ENCODE measurements at places on chromosomes 3 and 15.

GRCh38 chr15:35545316-35545823 is 595 bp downstream of the DPH6 start:
- peak; percentile 72 for DNase-seq

- no peak for DNase-seq
These were observed 124.8 kb downstream of the NEK10 start for GRCh38 chr3:27244374-27244773.

DNA sequence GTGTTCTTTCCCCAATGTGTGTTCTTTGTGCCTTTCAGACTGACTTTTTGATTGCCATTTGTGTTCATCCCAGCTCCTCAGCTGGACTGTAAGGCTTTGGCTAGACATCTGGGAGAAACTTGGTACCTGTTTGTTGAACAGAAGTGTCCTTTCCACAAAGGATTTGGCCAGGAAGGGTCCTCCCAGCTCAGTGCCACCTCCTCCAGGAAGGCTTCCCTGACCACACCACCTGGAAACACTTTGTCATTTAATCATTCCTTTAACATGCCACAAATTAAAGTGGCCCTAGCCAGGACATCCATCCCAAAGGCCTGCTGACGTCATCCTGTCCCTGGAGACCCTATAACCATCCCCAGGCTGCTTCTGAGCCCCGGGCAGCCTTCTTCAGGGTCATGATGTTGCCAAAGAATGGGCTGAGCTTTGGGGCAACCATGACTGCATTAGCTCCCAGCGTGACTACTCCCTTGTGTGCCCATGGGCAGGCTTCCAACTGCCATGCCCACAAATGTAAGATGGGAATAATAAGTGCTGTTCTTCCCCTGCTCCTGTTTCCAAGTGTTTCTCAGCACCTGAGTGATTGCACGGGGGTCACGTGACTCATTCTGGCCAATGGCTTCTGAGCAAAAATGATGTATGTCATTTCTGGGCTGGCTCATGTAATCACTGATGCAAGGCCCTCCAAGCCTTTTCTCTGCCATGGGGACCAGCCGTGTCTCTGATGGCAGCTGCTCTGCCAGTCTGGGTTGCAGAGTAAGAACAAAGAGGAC is 112.5 kb upstream of the SMAD3 start:
- no peak for DNase-seq

DNA sequence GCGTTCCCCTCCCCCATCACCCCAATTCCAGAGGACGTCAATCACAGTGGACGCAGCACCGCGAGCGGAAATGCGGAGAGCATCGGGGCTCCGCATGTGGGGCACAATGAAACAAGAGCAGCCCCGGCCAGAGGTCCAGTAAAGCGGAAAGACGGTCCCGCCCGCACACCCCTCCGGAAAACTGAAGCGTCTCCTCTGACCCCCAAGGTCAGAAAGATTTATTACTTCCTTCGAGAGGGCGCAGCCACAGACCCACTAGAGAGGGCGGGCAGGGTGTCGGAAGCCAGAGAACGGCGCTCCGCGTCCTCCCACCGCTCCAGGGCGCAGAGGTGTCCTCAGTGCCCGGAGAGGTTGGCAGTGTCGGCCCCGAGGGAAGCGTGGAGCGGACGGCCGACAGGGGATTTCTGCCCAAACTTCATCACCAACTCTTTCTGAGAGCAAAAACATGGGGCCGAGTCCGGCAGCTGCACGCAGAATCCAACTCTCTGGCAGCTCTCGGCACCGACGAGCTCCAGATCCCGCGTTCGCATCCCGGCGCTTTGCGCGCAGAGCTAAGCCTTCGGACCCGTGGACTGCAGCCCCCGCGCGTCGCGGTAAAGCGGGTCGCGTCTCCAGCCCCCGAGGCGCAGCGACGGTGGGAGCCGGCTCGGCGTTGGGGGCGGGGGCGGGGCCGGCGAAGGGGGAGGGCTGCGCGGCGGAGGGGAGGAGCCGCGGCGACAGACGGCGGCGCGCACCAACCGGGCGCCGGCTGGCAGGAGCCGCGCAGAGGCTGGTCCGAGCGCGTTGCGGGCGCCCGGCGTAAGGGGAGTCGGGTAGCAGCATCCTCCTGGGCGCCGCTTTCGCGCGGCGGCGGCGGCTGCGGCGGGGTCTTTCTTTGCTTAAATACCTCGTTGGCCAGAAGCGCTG is at the start of gene CHST2:
CHST2 (plus strand) TSS at position 763 of the 906 bp plus-strand sequence. CDS start 1,046 bp downstream, outside the sequence.
- DNase-seq = peak; percentile 81

DNA sequence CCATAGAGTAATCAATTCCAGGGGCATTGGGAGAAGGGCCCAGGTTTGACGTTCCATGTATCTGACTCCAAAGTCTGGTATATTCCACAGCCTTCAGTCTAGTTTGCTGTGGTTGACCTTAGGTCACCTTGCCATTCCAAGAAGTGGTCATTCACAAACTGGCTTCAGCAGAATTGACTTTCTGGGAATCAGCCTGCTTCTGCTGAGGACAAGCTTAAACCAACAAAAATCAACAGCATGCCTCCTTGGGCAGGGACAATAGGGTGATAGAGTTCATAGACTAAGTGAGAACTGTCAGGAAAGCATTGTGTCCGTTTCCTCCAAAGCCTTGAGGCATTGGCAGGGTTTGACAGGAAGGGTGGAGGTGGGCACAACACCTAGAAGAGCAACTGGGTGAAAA is 24.1 kb upstream of the NDUFB4 start:
- no peak for DNase-seq

All from myocyte (in vitro differentiated cells).